ENCODE measurements at places on chromosomes 1 and 21. TPM values are rescaled to one million over a fixed set of nuclear protein-coding genes. Genes with fewer than 3 reads are reported as not detected.

GRCh38 chr1:18761948-18762840, 97.3 kb downstream of the TAS1R2 start:
- DNase-seq = no peak

- DNase-seq = no peak
Observed at GRCh38 chr1:2466270-2466665, 9.8 kb upstream of the PLCH2 start.

DNA sequence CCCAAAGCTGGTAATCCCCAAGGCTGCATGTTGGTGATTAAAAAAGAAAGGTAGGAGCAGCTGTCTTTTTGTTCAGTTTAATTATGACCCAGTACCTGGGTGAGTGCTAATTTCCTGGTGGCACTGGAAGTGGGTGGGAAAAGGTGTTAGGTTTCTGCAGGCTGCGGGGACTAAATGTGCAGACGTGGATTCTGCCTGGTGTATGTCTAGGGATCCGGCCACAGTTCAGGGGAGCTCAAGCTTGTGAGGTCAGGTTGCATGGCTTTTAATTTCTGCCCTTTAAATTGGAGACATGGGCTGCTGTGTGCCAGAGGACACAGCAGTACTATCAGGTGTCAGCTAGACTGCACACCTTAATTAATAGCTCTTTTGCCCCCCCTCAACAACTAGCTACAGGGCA, 20.3 kb upstream of the TBX19 start:
- DNase-seq = no peak

GRCh38 chr21:46041183-46041582, 56.7 kb upstream of the COL6A2 start:
- no peak for DNase-seq

GRCh38 chr1:31793086-31793485, 22.7 kb downstream of the SPOCD1 start:
- DNase-seq = peak; percentile 42

DNA sequence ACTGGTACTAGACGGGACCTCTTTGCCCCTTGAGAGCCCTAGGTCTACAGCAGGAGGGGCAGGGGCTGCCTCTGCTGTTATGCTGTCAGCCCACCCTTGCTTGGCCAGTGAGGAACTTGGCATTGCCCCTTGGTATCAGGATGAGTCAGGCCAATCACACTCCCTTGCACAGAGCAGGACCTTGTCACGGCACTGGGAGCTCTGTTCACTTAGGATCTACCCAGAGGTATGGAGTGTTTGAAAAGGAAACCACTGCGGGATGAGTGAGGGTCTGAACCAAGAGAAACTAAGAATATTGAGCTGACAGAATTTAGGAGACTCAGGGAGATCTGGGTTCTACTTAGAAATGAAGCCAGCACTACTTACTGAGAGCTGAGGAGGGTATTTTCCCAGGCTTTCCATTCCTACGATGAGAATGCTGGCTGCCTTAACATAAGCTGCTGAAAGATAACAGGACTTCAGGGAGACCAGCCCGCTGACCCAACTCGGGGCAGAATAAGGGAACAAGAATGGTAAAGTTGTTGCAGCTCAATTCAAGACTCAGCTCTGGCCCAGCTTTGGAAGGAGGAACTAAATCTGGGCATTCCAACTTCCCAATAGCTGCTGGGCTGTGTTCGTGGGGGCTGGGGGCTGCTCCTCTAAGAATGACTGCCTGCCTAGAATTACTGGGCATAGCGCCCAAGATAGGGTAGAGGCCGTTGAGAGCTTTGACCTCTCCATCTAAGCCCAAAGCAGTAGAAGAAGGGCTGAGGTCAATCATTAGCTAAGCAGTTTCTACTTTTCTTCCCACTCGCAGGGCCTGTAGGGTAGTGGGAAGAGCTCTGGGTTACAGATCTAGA, 1.5 kb downstream of the FABP3 start:
- DNase-seq = no peak

Gene DNASE2B
- total RNA-seq = 0.34 TPM

Gene LCE1F
- total RNA-seq = not detected
